ENCODE measurements at places on chromosomes 6 and 20. TPM values are rescaled to one million over a fixed set of nuclear protein-coding genes. Genes with fewer than 3 reads are reported as not detected.

SAMD3 gene
- total RNA-seq, result not detected

EFCAB8 gene
- total RNA-seq, result 0.13 TPM

CLDN20 gene
- not detected for total RNA-seq

ZC3H12D gene
- total RNA-seq, result 0.30 TPM

NKX2-2 gene
- total RNA-seq, result 78.8 TPM

LTA gene
- not detected for total RNA-seq

Measured in A673 (cell line).